ENCODE measurements at places on chromosomes 12 and 14. TPM values are rescaled to one million over a fixed set of nuclear protein-coding genes. Genes with fewer than 3 reads are reported as not detected.

LRTM2 gene
- not detected for total RNA-seq

KLRB1 gene
- total RNA-seq: not detected

NELL2 gene
- 1.7 TPM for total RNA-seq

CSRP2 gene
- total RNA-seq: 185 TPM

- no peak for DNase-seq
These were observed 53.1 kb downstream of the RERG start for GRCh38 chr12:15168026-15168678.

GRCh38 chr14:35107866-35108265 is 13.9 kb downstream of the PPP2R3C start:
- DNase-seq: no peak

GRCh38 chr12:34342048-34342447 is 319.8 kb downstream of the ALG10 start:
- no peak for DNase-seq

DNA sequence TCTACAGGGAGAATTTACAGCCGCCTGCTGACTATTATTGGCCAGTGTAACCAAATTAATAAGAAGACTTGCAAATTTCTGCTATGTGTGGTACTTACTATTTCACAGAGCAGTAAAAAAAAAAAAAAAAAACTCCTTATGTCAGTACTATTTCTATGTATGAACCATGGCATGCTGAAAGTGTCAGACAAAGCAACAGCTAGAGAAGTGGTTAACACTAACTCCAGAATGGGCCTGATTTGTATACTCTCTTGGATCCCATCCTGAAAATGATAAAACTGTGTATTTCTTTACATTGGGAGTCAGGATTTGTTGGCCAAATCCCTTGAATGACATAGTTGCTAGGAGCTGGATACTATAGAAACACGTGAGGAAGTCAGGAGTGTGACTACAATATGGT is 416.8 kb downstream of the EGLN3 start:
- no peak for DNase-seq

DNA sequence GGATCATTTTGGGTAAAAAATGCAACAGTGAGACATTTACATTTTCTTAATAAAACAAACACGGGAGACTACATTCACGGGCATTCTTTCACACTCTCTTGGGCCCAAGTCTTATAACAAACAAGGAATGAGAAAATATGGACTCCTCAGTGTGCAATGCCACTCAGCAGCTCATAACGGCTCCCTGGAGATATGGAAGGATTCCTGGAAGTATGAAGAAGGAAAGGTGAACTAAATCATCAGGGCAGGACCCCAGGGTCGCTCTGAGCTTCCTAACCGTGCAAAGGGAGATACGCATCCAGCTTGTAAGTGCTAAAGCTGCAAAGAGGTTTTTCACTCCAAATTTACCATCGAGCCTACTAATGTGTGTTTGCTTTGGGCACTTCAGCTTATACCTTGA is 33.5 kb upstream of the CCDC91 start:
- DNase-seq: no peak

GRCh38 chr12:15505616-15506015 is 183.3 kb downstream of the PTPRO start:
- no peak for DNase-seq

All from endothelial cell (in vitro differentiated cells).